Type B pancreatic cell (in vitro differentiated cells): ENCODE measurements at places on chromosomes 5 and 9. TPM values are rescaled to one million over a fixed set of nuclear protein-coding genes. Genes with fewer than 3 reads are reported as not detected.

- no peak for DNase-seq
These were observed 207.2 kb downstream of the DOCK8 start for GRCh38 chr9:421896-422295.

DNA sequence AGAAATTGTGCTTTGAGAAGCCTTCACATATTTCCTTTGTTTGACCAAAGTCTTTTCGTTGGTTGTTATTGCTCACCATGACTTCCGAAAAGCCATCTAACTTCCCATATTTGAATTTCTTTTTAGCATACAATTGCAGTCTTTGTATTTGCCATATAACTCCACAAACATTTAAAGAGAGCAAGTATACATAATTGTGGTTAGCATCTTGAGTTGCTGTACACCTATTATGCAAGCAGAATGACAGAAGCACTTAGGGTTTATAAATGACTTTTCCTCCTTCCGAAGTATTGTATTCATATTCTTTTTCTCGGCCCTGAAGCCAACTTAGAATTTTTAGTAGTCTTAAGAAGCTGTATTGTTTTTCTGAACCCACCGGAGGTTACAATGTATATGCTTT lies 250.4 kb downstream of the RFK start:
- no peak for DNase-seq

DNA sequence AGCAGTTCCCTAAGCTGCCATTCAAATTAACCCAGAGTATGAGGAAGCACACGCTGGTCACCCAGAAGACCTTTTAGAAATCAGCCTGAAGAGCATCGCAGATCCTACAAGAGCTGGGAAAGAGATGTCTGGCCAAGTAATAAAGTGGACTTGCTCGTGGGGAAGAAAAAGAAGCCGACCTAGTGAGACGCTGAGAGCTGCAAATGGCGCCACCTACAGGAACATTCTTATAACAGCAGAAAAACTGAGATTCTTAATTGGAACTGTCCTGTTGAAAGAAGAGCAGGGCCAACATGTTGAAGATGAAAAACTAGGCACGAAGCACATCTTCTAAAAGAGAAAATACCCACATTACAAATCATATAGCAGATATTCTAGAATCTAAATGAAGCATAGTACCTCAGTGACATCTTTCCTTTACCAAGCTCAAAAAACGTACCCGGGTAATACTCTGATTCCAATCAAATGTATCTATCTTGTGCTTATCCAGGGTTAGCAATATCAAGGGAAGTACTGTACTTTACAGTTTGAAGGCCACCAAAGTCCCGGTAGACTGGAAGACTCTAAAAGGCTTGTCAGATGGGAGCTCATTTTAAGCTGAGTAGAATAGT lies 3.9 kb upstream of the GNAQ start:
- DNase-seq: no peak

- peak; percentile 64 for DNase-seq
These were observed 88.0 kb downstream of the ADAMTS2 start for GRCh38 chr5:179257176-179257682.

DNA sequence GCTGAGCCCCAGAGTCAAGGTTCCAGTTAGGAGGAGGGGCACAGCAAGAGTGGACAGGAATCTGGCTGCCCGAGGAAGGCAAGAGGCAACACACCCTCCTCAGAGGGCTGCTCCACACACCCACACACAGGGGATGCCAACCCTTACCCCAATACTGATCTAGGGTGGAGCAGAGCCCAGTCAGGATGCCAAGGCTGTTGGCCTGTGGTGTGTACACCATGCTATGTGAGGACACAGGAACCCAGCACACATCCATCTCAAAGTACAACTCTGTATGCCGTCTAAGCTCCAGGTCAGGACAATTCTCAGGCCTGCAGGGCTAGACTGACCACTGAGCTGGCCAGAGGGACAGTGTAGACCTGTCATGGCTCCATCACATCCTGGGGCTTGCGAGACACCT lies 2.6 kb downstream of the SEPTIN8 start:
- no peak for DNase-seq

GRCh38 chr5:3957658-3958057 lies 362.0 kb downstream of the IRX1 start:
- DNase-seq: no peak

Gene PCDHA4
- total RNA-seq: 10.7 and 17.7 TPM in 2 replicates

DNA sequence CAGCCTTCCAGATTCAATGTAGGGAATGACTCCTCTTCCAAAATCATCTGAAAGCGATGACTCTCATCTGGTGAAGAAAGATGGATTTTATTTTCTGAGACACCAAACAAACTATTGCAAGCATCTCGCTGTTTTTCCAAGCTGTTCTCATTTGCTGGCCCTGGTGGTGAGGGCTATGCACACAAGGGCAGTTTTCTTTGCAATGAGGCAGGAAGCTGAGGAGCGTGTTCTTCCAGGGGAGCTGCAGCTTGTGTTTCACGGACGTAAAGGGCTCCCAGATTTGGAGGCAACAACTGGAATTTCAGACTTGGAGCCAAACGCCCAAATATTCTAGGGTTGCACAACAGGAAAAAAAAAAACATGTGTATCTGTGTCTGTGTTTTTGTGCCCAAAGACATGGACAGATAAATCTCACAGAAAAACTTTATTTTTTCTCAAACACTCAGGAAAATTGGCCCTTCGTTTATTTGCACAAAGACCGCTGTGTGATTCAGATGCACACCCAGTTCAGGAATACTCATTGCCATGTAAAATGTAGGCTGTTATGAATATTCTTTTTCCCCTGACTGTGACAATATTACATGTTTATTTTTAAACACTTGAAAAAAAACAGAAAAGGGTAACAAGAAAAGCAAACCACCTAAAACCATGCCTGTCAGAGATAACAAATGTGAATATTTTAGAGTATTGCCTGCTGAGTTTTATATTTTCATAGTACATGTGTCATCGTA lies 151.3 kb downstream of the GAS1 start:
- DNase-seq: no peak

Gene ROR2
- total RNA-seq: 7.4 and 48.9 TPM in 2 replicates

DNA sequence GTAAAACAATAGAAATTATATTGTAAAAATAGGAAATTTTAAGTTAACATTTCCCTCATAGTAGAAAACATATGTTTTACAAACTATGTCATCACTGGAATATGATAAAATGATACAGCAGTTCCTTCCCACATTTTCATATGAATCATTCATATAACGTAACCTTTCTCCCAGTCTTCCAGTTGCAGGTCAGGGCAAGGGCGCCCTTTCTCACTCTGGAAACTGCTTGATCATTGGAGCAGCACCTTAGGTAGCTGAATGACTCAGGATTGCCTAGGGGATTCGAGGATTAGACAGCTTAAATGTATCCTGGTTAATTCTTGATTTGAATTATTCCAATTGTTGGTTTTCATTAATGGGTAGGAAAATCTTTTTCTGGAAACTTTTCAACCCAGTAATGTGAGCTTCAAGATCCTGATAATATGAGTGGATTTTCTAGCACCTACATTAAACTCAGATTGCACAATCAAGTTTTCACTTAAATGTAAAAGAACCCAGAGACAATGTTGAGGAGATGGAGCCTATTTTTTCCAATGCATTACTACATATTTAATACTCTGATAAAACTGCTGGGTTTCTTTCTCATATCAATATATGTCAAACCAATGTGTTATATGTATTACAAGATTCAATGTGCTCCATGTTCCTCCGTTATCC lies 32.6 kb upstream of the ANXA1 start:
- no peak for DNase-seq

Gene ADAM19
- total RNA-seq: 9.3 and 15.8 TPM in 2 replicates

Gene STC2
- total RNA-seq: 25.7 and 45.3 TPM in 2 replicates
